Vein endothelial cell (primary cell): ENCODE measurements at places on chromosomes 7 and 10. TPM values are rescaled to one million over a fixed set of nuclear protein-coding genes. Genes with fewer than 3 reads are reported as not detected.

SSC4D gene
- total RNA-seq: 0.38 and 0.65 TPM in 2 replicates

TACC2 gene
- total RNA-seq: 18.5 and 19.9 TPM in 2 replicates

IFIT1 gene
- 1.3 and 1.6 TPM in 2 replicates for total RNA-seq

ZNF488 gene
- 0.10 and 0.33 TPM in 2 replicates for total RNA-seq

FAM13C gene
- 8.3 and 8.5 TPM in 2 replicates for total RNA-seq

TMEM120A gene
- total RNA-seq: 19.7 and 33.0 TPM in 2 replicates

HOXA3 gene
- 1.1 and 6.5 TPM in 2 replicates for total RNA-seq

MBL2 gene
- total RNA-seq: not detected in 2 replicates

MXI1 gene
- 5.0 and 11.4 TPM in 2 replicates for total RNA-seq

ANKRD26 gene
- 8.2 and 9.6 TPM in 2 replicates for total RNA-seq

DNAJC12 gene
- total RNA-seq: 4.9 and 17.3 TPM in 2 replicates

CALCR gene
- not detected in 2 replicates for total RNA-seq

SLC29A3 gene
- total RNA-seq: 3.3 and 3.4 TPM in 2 replicates

LIPN gene
- total RNA-seq: not detected in 2 replicates

ETV1 gene
- 8.8 and 15.1 TPM in 2 replicates for total RNA-seq

SCART1 gene
- 1.3 and 1.6 TPM in 2 replicates for total RNA-seq

ZWINT gene
- total RNA-seq: 24.5 and 40.1 TPM in 2 replicates

SPDYE2 gene
- not detected in 2 replicates for total RNA-seq

ZNF736 gene
- total RNA-seq: 6.9 and 10.4 TPM in 2 replicates

SPDYE11 gene
- total RNA-seq: not detected in 2 replicates
